ENCODE measurements at places on chromosomes 2 and 18.

GRCh38 chr18:46650681-46651080, 6.3 kb downstream of the LOXHD1 start:
- no peak for DNase-seq

GRCh38 chr2:45242161-45242741, 233.0 kb upstream of the SIX2 start:
- DNase-seq, result no peak

DNA sequence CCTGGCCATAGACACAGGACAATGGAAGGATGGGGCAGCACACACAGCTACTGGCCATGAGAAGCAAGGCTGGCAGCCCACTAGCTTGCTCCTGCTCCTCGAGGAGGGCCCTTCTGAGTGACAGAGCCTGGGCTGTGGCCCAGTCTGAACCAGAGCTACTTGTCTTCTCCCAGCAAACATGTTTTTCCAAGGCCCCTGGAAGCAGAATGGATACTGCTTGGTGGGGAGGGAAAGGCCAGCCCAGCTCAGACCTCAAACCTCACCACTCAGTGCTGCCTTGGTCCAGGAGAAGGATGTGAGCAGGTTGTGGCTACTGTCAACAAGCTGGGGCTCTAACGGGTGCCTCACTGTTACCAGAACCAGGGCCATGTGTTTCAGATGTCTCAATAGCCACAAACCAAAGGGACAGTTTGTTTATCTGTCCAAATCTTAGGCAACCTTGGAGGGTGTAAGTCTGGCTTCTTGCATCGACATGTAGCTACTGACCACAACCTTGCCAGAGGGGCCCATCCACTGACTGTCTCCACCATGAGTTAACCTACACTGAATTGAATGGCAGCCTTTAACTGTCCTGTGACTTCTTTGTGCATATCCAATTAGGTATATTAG, 98.6 kb downstream of the TGFA start:
- no peak for DNase-seq

DNA sequence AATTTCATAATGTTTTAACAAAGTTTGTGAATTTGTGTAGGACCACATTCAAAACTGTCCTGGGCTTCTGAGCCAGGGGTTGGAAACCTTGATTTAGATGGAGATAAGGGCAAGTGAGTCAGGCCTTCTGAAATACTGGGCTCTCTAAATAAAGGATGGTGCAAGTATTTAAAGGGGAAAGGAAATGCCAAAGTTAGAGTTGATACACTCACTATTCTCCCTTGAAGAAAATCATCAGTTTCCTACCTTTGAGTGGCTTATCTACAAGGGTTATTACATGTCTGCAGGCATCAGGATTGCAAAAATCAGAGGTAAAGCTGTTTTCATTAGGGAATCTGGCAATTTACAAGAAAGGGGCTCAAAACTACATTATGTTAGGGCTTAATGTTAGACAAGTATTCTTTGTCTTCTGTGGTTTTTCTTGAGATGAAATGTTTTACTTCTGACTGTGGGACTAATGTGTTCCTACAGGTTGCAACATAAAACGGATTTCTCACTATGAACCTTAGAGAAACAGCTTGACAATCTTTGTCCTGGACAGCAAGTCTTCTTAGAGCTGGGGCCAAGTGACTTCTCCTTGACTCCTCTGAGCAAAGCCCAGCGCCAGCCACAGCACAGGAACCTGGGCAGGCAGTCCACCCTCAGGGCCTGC, 31.1 kb downstream of the RNU4ATAC start:
- no peak for DNase-seq

DNA sequence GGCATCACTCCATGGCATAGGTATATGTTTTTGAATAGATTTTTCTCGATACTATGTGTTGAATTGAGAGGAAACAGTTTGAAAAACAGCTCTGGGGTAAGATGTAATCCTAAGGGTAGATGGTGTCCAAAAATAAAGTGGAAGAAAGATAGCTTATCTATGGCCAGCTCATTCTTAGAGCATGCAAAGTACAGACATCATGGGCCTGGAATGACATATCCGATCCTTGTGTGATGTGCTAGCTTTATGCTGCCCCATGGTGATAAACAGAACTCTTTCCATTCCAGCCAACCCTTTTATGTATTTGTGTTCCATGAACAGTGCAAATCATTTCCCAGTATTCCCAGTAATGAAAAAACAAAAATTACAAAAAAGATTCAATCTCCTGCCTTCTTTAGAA, 390.2 kb upstream of the NXPH2 start:
- DNase-seq, result no peak

- no peak for DNase-seq
Observed at GRCh38 chr18:74608681-74609080, 11.0 kb downstream of the ZNF407 start.

DNA sequence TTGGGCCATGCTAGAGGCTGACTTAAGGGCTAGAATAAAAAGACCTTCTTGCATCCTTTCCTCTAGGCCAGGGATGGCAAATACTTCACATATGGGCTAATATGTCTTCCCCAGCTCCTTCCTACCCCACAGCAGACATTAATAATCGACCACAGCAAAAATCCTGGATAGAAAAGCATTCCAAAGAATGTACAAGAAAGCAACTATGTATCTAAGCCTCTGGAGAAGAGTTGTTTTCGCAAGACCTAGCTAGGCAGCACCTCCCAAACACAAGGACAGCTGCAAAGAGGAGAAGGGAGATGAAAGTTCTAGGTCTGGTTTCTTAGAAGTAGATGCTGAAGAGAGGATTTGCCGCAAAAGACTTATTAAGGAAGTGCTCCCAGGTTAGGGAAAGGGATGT, 372.6 kb downstream of the SLC4A3 start:
- no peak for DNase-seq

DNA sequence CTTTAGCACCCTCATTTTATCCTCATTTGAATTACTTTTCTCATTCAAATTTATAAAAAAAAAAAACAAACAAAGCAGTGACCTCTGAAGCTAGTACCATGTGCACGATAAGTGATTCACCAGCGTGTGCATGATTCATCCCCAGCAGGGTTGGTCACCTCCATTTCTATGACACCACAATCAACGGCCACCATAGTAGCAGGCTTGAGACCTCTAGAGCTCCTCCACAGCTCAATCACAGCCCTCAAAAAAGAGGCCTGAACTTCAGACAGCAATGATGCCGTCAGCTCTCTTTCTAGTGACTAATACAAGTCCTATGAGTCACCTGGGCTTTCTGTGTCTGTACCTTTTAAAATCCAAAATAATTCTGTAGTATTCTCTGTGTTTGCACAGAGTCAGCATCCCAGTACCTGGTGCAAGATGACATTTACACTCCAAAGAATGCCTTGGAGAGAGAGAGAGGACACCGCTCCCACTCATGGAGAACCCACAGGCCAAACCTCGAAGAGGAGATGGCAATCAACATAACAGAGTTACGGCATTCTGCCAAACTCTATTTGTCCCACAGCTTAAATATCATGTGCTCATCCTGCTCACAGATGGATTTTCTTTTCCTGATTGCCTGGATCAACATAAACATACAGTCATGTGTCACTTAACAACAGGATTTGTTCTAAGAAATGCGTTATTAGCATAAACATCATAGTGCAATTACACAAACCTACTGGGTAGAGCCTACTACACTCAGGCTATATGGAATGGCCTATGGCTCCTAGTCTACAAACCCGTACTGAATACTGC, 58.7 kb downstream of the L3MBTL4 start:
- DNase-seq, result no peak

DNA sequence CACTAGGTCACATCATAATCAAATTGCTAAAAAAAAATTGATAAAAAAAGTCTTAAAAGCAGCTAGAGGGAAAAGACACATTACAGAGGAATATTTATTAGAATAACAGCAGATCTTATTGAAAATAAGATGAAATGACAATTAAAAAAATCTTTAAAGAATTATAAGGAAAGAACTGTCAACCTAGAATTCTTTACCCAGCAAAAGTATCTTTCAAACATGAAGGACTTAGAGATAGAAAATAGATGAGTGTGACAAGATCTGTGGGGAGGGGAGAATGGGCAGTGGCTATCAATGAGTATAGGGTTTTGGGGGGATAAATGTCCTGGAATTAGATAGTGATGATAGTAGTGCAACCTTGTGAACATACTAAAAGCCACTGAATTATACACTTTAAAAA, 26.5 kb upstream of the RNF103 start:
- DNase-seq, result no peak

DNA sequence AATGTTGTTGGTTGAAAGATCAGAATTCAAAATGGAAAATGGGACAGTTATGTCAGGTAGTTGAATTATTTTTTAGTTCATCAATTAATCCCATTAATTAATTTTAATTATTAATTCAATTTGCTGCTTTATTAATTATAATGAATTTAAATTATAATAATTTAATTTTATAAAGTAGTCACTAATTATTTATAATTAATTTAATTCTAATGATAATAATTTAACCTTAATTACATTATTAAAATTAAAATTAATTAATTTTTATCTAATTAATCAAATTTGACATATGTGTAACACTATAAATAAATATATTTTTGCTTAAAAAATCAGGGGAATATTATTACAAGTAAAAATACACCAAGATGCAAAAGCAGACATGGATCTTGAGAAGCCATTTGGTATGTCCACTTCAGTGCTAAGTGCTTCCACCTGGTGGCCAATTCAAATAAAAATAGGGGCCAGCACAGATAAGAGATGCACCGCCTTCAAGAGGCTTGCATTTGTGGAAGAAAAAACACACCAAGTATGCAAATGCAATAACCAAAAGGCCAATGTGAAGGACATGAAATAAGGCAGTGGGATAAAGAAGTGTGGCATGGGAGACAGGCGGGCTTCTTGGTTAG, 73.2 kb downstream of the MBP start:
- DNase-seq, result no peak

- no peak for DNase-seq
Observed at GRCh38 chr2:24086241-24086640, 1.6 kb upstream of the TP53I3 start.

- no peak for DNase-seq
Observed at GRCh38 chr2:11175293-11175795, 20.1 kb downstream of the SLC66A3 start.

DNA sequence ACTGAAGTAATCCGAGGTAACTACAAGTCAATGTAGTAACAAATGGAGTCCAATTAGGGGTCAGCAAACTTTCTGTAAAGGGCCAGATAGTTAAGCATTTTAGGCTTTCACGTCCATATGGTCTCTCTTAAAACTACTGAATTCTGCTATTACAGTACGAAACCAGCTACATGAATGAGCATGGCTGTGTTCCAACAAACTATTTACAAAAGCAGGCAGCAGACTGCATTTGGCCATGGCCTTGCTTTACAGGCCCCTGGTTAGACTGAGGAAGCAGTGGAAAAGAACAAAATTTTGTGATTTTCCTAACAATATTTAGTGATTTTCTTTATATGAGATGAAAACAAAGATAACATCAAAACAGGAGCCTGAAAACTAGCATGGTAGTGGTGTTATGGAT, 64.0 kb downstream of the RTN4 start:
- no peak for DNase-seq

GRCh38 chr2:159750873-159751272, 38.6 kb downstream of the MARCHF7 start:
- no peak for DNase-seq

DNA sequence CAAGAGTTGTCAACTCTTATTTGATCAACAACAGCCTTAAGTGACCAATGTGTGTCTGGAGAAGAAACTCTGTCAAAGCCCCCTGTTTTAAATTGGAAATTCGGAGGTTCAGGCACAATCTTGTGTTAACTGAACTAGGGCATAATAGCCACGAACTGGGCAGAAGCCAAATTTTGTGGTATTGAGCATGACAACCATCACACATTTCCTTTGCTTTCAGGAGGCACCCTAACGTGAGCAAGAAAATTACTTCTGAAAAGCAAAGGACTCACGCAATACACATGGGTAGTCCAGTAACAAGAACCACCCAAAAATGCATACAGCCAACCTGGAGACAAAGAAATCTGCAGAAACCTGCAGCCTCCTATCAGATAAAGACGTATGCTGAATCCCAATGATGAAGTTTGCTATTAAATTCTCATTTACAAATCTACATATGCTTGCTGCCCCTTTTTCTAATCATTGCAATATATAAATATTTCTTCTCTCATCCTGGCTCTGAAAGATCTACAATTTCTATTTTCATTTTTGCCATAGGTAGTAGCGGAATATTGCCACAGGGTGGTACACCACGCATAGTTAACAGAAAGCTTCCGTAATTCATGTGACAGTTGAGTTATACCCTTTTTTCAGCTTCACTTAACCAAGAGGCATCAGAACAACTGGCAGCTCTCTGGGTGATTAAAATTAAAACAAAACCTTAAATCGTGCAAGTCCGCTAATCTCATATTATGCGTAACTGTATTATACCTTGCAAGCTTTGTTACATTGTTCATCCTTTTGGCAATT, 495.8 kb downstream of the NRXN1 start:
- DNase-seq, result peak; percentile 22

DNA sequence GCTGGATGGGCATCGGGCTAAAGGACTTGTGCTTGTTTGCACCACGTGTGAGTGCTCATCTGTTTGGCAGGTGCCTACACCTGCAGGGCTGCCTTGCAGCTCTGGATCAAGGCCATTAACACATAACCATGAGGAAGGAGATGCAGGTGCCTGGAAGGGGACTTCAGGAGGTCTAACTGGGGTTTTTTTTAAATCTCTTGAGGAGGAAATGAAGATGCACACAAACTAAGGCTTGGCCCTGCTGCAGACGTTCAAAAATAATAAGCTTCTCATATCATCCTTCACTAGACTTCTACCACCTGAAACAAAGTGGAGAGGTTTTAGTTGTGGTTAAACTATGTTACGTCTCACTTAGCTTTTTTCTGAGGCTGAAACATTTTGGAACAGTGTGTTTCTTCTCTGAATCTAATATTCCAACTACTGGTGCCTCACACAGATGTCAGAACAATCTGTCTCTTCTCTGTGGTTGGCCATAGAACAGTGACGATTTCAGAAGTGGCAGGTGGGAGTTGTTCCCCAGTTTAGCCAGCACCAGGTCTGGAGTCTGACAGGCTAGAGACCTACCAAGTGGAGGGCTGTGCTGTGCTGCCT, 36.5 kb downstream of the BCL2L11 start:
- DNase-seq, result no peak

- no peak for DNase-seq
Observed at GRCh38 chr2:166060191-166060590, 67.6 kb downstream of the SCN1A start.

All from NT2/D1 (cell line).